ENCODE measurements at places on chromosomes 4 and X. TPM values are rescaled to one million over a fixed set of nuclear protein-coding genes. Genes with fewer than 3 reads are reported as not detected.

Gene INTU
- 1.1 TPM for total RNA-seq

Gene HMX1
- total RNA-seq, result not detected

Gene SRPX2
- 12.2 TPM for total RNA-seq

Gene ANOS1
- total RNA-seq, result 3.5 TPM

Gene ZNF732
- not detected for total RNA-seq

Gene TRAM1L1
- total RNA-seq, result 1.0 TPM

Gene FGF13
- total RNA-seq, result 0.47 TPM

Gene UNC5C
- total RNA-seq, result not detected
